Hypothalamus (tissue), 51 donors: ENCODE measurements at places on chromosomes 16 and 17.

DNA sequence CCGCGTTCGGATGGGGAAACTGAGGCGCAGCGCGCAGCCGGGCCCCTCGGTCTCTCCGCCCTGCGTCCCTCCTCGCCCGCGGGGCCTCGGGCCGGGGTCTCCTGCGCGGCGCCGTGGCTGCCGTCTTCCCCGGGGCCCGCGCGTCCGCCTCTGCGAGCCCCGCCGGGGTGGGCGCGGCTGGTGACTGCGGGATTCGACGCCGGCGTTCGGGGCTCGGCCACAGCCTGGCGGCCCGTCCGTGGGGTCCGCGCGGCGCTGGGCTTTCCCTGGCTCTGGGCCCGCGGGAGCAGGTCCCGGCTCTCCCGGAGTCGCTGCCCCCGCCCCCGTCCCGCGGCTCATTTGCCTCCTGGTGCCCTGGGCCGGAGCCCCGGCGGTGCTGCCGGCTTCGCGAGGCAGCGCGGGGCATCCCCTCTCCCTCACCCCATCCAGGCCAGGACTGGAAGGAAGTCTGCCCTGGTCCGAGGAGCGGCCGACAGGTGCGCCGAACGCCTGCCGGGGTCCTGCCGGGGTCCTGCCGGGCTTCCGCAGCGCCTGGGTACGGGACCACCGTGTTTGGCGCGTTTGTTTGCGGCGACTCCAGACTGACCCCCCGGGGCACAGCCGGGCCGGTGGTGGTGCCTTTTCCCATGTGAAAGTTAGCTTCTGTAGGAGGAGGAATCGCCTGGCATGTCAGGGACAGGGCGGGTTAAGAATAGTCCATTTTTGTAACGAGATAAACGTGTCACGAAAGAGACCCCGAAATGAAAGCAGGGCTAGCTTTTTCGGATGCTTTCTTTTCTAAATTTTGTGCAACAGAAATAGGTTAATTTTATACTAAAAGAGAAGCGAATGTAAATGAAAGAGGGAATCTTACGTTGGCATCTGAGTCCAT lies 671 bp downstream of the CHMP6 start:
- no peak for DNase-seq

GRCh38 chr17:55735731-55736405 lies 13.2 kb upstream of the TMEM100 start:
- DNase-seq, result no peak

DNA sequence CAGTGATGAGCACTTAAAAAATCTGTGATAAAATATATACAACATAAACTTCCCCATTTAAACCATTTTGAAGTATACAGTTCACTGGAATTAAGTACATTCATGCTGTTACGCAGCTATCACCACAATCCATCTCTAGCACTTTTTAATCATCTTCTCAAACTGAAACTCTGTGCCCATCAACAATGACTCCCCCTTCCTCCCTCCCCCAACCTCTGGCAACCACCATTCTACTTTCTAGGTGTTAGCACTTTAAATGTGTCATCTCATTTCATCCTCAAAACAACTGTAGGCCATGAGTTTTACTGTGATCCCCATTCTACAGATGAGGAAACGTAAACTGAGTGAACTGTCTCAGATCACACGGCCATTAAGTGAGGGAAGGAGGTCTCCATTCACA lies 13.8 kb upstream of the TMEM98 start:
- no peak for DNase-seq

- no peak for DNase-seq
Measured at GRCh38 chr17:2435862-2436261, 35.0 kb upstream of the MNT start.

DNA sequence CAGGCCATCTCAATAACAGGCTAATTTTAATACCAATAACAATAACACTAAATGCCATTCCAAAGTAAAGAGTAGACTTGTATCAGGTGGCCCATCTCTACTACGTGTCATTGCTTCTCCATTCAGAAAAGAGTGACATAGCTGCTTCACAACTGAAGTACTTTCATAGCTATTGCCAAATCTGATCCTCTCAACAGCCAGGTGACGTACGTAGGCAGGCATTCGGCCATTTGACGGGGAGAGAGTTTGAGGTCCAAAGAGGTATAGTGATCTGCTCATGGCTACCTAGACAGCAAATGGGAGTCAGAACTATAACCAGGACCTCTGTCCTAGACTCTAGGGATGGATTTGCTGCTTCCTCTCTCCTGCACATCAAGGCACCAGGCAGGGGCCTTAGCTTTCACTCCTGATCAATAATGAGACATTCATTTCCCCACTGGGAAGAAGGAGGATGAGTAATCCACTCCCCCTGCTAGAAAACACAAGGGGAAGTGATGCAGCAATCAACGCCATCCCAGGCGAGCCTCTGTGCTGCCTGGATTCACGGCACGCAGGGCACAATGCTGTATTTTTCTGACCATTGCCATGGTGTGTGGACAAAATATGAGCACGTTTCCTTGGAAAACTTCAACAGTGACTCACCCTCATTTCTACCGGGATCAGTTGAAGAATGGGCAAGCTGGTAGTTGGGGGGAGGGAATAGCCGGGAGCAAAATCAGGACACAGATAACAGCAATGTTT lies 80.9 kb downstream of the SPACA3 start:
- peak; percentile 9 for DNase-seq

- no peak for DNase-seq
Measured at GRCh38 chr17:32350666-32351418, 885 bp downstream of the ZNF207 start.

- no peak for DNase-seq
Measured at GRCh38 chr16:20866145-20866772, 33.9 kb downstream of the DCUN1D3 start.

- DNase-seq, result no peak
Measured at GRCh38 chr16:30024451-30024850, 1.5 kb downstream of the C16orf92 start.
